ENCODE measurements at places on chromosomes 3 and 15. TPM values are rescaled to one million over a fixed set of nuclear protein-coding genes. Genes with fewer than 3 reads are reported as not detected.

Gene SRGAP3
- total RNA-seq, result 1.5 TPM

Gene DENND6A
- 11.9 TPM for total RNA-seq

Gene OIP5
- total RNA-seq, result 0.59 TPM

Gene ARL14
- total RNA-seq, result not detected

Gene BOC
- total RNA-seq, result 2.4 TPM

Gene SEMA3F
- 0.23 TPM for total RNA-seq

Gene NPAP1
- not detected for total RNA-seq

Gene TRH
- not detected for total RNA-seq

Gene TRAIP
- total RNA-seq, result 2.4 TPM

Gene TM2D3
- 30.1 TPM for total RNA-seq

Gene SI
- not detected for total RNA-seq

Gene CD86
- not detected for total RNA-seq

Gene TAGLN3
- 1.8 TPM for total RNA-seq

Gene CHDH
- total RNA-seq, result not detected

Gene NR1I2
- total RNA-seq, result not detected

Gene CP
- not detected for total RNA-seq

Gene CCR9
- not detected for total RNA-seq

Gene SHF
- total RNA-seq, result 1.5 TPM

Gene SENP7
- total RNA-seq, result 8.9 TPM

Gene WWTR1
- 56.1 TPM for total RNA-seq

Gene FMN1
- under 0.01 TPM for total RNA-seq

Gene KBTBD12
- not detected for total RNA-seq

Gene PLSCR2
- total RNA-seq, result not detected

Gene ZNF385D
- not detected for total RNA-seq

Gene MAP6D1
- 2.1 TPM for total RNA-seq

Gene LEO1
- 34.7 TPM for total RNA-seq

Gene MYO5C
- total RNA-seq, result 0.23 TPM

Gene SMCO1
- not detected for total RNA-seq

Gene TMEM207
- total RNA-seq, result not detected

Gene TP63
- total RNA-seq, result not detected

Gene SLC51B
- total RNA-seq, result not detected

Gene CHRNA7
- total RNA-seq, result not detected

Gene MOBP
- not detected for total RNA-seq

Gene LMAN1L
- not detected for total RNA-seq

Gene EPHB3
- total RNA-seq, result 3.9 TPM

Gene FBXL2
- 14.8 TPM for total RNA-seq

Gene KIF7
- 18.7 TPM for total RNA-seq

Gene IGSF11
- total RNA-seq, result not detected

Gene STAC
- 0.88 TPM for total RNA-seq

Gene ADAMTS9
- 6.5 TPM for total RNA-seq

Gene RHO
- not detected for total RNA-seq

Gene HIGD2B
- total RNA-seq, result not detected

Gene CLDN16
- 0.23 TPM for total RNA-seq
